ENCODE measurements at places on chromosomes 12 and 14. TPM values are rescaled to one million over a fixed set of nuclear protein-coding genes. Genes with fewer than 3 reads are reported as not detected.

DNA sequence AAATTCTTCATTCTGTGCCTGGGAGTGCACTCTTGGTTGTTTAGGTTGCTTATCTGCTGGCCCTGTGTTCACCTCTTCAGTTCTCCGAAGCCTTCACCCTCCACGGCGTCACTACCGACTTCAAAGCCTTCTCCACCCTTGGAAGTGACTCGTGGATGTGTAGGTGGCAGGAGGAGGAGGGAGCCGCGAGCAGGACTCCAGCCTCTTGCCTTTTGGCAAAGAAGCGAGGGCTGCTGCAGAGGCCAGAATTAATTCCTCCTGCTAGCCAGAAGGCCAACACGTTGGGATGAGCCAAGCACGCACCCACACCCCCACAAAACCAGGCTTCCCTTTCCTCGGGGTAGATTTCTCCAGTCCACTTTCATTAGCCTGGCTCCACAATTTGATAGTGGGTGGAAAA is 86.5 kb downstream of the TBX5 start:
- no peak for DNase-seq

Gene MOAP1
- 10.0 TPM for total RNA-seq

GRCh38 chr12:89999699-90000505 is 291.3 kb upstream of the ATP2B1 start:
- DNase-seq: peak; percentile 75

GRCh38 chr14:61101803-61102548 is 120.9 kb downstream of the SLC38A6 start:
- peak; percentile 75 for DNase-seq

DNA sequence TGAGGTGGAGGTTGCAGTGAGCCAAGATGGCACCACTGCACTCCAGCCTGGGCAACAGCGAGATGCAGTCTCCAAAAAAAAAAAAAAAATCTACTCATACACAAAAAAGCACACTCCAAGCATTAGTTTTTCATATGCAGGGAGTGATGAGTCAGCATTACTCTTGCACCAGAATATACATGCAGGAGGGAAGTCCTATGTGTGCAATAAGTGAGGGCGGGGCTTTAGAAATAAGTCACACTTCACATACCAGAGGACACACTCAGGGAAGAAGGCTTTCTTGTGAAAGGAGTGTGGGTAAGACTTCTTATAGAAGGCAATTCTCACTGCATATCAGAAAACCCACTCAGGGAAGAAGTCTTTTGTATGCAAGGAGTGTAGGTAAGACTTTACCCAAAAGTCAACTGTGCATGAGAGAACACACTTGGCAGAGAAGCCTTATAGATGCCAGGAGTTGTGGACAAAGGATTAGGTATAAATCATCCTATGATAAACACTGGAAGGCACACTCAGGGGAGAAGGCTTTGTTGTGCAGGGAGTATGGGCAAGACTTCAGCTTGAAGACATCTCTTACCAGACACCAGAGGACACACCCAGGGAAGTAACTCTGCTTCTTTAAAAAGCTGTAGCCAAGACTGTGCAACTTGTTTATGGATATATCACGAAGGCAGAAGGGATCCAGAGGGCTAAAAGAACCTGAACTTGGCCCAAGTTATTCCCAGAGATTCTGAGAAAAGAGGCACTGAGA is 50.5 kb downstream of the ATF7 start:
- peak; percentile 68 for DNase-seq

- DNase-seq: no peak
Measured at GRCh38 chr12:107525719-107526554, 159.7 kb upstream of the PWP1 start.

Measured in fibroblast of villous mesenchyme (primary cell).